Colonic mucosa (tissue), 4 donors: ENCODE measurements at places on chromosomes 3 and 15. TPM values are rescaled to one million over a fixed set of nuclear protein-coding genes. Genes with fewer than 3 reads are reported as not detected.

GRCh38 chr3:134211797-134212196 is 38.9 kb downstream of the RYK start:
- no peak for DNase-seq

DNA sequence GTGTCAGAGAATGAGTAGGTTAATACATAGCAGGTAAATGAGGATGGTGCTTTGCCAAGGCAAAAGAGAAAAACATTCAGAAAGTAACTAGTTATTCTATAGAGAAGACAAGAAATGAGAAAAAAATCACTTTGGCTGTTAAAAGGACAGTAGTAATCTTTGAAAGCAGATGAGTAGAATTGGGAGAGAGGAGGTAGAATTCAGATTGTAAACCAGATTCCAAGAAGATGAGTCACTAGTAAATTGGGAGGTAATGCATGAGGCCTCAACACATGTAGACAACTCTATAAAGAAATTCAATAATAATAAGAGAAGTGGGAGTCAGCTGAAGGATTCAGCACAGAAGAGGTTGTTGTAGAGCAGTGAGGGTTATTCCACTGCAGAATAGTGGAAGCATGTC is 81.4 kb downstream of the MBNL1 start:
- DNase-seq: no peak

DNA sequence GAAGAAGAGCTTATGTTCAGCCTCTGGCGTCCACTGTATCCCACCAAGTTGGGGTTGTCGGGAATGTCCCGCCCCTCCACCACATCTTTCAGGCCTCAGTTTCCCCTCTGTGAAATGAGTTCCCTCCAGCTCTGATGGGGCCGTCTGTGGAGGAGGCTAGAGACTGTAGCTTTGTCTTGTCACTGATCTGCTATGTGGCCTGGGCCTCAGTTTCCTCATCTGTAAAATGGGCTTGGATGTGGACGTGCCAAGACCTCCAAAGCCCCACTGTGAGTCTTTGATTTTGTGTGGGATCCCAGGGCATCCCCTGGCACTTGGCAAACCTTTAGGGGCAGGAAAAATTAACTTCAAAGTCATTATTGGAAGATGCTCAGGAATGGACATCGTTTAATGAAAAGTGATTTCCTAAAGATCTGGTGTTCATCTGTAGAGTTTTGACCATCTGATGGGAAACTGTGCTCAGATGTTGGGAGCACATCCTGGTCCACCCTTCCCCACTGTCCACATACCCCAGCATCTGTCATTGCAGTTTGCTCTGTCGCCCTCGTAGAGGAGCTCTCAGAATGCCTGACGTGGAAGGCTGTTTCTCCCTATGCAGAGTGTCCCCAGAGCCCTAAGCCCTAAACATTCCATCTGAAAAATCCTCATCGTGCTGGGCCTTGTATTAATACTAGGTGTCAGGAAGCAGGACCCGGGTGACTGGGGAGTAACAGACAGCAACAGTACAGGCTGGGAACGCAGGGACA is 28.5 kb downstream of the SLC6A6 start:
- DNase-seq: no peak

DNA sequence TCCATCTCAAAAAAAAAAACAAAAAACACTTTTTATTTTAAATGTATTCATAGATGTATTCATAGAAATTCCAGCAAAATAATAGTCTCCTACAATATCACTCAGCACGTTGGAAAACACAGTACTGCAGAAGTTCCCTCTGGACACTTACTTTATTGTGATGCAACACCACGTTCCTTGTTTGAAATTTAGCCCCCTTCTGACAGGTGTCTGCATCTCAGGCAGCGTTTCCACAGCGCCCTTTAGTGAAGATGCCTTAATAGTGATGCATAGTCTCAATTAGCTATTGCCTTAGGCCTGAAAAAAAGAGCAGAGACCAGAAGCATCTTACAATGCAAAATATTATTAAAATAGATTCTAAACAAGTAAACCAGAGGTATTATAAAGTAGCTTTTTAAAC is 20.3 kb downstream of the IL12A start:
- DNase-seq: no peak

PTPRG gene
- total RNA-seq: 26.3 TPM
